ENCODE measurements at places on chromosomes 6 and 20.

GRCh38 chr20:19141998-19142397 is 70.4 kb upstream of the SLC24A3 start:
- no peak for DNase-seq

- no peak for DNase-seq
These were observed 435 bp downstream of the KIFC1 start for GRCh38 chr6:33391922-33392594.

DNA sequence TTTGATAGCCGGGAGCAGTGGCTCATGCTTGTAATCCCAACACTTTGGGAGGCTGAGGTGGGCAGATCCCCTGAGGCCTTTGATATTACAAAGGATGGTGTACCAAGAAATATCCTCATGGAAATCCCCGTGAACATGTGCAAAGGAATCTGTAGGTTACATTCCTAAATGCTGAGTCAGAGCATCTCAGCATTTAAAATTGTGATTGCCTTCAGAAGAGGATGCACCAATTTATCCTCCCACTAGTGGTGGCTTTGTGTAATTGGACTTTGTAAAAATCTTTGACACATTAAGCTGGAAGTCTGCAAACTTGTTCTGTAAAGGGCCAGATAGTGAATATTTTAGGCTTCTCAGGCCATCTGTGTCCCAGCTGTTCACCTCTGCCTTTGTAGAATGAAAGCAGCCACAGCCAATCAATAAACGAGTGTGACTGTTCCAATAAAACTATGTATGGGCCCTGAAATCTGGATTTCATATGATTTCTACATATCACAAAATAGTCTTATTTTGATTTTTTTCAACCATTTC is 11.8 kb downstream of the TMEM14B start:
- DNase-seq: no peak

DNA sequence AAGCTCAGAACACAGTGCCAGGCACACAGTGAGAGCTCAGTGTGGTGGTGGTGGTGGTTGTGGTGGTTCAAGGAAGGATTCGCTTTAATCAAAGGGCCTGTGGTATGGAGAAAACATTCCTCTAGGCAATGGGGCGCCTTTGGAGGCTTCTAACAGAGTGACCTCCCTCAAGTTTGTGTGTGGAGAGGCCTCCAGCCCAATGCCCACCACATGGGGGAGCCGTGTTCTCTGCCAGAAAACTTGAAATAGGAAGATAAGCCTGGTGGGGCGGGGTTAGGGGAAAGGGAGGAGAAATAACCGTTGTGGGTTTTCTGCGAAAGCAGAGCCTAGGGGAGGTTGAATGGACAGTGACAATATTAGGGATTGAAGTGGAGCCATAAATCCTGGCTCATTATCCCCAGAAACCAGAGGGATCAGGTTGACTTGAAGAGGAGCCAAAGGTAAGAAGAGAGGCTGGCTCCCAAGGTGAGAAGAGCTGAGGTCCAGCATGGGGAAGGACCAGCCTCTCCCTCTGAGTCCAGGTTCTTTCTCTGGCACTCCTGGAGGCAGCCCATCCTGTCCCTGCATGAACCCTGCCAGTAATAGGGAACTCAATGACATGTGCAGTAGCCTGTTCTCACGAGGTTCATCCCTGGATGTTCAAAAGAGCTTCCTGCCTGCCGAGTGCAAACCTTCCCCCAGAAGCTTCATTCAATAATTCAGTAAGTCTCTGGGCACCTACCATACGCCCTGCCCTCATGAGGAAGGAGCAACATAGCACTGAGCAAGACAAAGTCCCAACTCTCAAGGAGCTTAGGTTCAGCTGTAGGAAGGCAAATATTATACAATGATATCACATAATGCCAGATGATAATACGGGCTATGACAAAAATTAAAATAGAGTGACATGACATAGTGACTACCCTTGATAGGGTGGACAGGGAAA is 51.4 kb downstream of the TGM2 start:
- DNase-seq: no peak

GRCh38 chr6:122207794-122208193 is 191.7 kb upstream of the HSF2 start:
- no peak for DNase-seq

- DNase-seq: no peak
These were observed 39.7 kb downstream of the TRAM2 start for GRCh38 chr6:52537001-52537753.

GRCh38 chr6:36381502-36382389 is 5.7 kb downstream of the ETV7 start:
- DNase-seq: no peak

Data from stimulated activated effector memory CD8-positive, alpha-beta T cell treated with anti-CD3 and anti-CD28 coated beads, Interleukin-12 subunit alpha, Interleukin-12 subunit beta, amount 100 ng/mL, for 72 hours (primary cell).